Transverse colon (tissue), 4 donors: ENCODE measurements at places on chromosomes 6 and 20.
A peak's percentile ranks its signal among the peaks of the same experiment; 100 is the strongest.

DNA sequence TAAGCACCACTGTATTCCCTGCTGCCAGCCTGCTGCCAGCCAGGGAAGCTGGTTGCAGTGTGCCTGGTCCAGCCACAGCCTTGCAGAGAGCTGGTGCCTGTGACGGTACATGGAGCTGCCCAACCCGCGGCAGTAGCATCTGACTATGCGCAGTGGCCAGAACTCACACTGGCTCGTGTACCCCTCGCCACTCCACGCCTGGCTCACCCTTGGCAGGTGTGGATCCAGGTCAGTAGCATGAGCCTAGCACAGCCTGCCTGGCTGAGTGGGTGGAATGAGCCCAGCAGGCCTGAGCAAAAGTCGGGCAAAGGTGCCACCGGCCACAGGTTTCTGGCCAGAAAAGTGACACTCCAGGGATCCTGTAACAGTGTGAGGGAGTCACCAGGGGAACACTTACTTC is 361.7 kb upstream of the MAP3K7 start:
- no peaks in the 10 kb centered on the region for H3K36me3 ChIP-seq
- H3K27ac ChIP-seq: no peak overlapping the region
- DNase-seq: no peak
- H3K27me3 ChIP-seq: no peaks in the 10 kb centered on the region
- no peaks in the 10 kb centered on the region for H3K4me1 ChIP-seq
- H3K4me3 ChIP-seq: no peak overlapping the region

DNA sequence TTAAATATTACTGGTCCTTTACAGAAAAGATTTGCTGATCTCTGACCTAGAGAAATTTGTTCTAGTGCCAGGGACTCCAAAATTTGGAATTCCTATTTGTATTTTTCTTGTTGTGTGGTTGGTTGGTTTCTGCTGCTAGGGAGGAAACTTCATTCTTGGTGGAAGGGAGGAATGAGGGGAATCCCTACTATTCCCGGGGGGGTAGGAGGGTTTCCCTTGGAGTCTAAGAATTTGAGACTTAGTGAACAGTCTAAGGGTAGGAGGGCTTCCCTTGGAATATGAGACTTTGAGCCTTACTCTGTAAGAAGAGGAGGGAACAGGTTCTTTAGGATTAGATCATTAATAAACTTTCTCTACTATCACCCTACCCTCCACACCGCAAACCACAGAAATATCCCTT is 67.1 kb upstream of the ADGRF1 start:
- H3K27ac ChIP-seq: no peak overlapping the region
- no peak for DNase-seq

DNA sequence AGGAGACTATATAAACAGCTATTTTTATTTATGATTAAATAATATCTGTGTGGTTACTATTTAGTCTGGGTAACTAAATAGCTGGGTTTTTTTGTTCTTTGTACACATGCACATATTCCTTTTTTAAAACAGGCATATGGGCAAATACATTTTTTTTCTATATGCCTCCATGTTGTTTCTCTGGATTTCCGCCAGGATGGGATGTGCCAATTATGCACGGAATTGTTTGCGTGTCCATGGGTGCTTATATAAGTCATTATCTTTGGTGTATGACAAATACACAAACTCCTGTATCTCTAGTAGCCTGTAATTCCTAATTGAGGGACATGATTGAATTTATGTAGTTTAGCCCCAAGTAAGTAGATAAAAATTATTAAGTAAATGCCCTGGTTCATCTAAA is 226.9 kb downstream of the BCKDHB start:
- H3K27me3 ChIP-seq: no peaks in the 10 kb centered on the region
- no peak overlapping the region for H3K4me3 ChIP-seq
- DNase-seq: no peak

GRCh38 chr6:143570147-143570853 is 58.8 kb upstream of the FUCA2 start:
- H3K4me3 ChIP-seq: no peak overlapping the region
- H3K36me3 ChIP-seq: no peaks in the 10 kb centered on the region
- H3K27ac ChIP-seq: no peak overlapping the region

DNA sequence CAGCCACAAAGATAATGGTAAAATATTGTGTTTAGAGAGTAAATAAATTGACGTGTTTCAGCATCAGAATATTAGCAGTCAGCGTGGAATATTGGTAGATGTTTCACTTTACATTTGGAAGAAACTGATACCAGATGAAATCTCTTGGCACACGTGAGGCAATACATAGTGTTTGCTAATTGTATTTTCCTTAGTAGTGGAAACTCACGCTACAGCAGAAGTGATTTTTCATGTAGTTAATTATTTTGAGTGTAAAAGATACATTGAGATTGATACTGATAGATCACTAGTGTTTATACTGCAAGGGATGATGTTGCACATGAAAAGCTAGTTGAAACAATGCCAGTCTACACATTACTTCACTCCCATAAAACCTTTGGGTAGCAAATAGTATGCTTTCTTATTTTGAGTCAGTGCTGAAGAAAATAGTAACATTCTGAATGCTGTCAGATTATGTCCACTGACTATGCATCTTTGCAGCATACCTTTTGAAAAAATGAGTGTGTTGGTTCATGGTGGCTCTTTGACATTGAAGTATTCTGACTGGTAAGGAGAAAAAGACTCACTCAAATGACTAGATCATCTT is 59.3 kb downstream of the CD2AP start:
- no peaks in the 10 kb centered on the region for H3K27me3 ChIP-seq
- peaks cover 24% of the 10 kb centered on the region for H3K36me3 ChIP-seq
- no peak overlapping the region for H3K27ac ChIP-seq
- H3K4me3 ChIP-seq: no peak overlapping the region
- DNase-seq: no peak

- no peaks in the 10 kb centered on the region for H3K36me3 ChIP-seq
- H3K4me1 ChIP-seq: peaks cover 5% of the 10 kb centered on the region
- H3K27me3 ChIP-seq: no peaks in the 10 kb centered on the region
- H3K27ac ChIP-seq: no peak overlapping the region
- DNase-seq: no peak
- no peak overlapping the region for H3K4me3 ChIP-seq
Observed at GRCh38 chr20:50336661-50337060, 146.0 kb downstream of the CEBPB start.

- no peaks in the 10 kb centered on the region for H3K27me3 ChIP-seq
- H3K4me1 ChIP-seq: no peaks in the 10 kb centered on the region
- no peak for DNase-seq
- H3K4me3 ChIP-seq: no peak overlapping the region
- H3K27ac ChIP-seq: no peak overlapping the region
Observed at GRCh38 chr20:54620611-54621010, 145.2 kb downstream of the DOK5 start.

DNA sequence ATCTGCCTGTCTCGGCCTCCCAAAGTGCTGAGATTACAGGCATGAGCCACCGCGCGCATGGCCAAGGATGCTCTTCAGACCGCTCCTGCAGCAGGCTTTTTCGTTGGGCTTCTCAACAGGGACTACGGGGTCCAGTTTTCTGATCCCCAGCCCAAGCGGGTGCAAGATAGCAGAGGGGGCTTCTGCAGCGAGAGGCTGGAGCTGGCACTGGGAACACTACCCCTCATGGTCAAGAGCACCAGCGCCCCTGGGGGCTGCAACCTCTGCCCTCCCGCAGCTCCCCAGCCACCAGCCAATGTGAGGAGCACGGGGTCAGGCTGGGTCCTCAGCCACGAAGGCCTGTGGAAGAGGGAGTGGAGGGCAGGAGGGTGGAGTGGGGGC is 6.0 kb downstream of the CTSZ start:
- no peak for DNase-seq
- no peaks in the 10 kb centered on the region for H3K27me3 ChIP-seq
- H3K36me3 ChIP-seq: no peaks in the 10 kb centered on the region
- H3K4me1 ChIP-seq: peaks cover 22% of the 10 kb centered on the region
- H3K4me3 ChIP-seq: no peak overlapping the region

DNA sequence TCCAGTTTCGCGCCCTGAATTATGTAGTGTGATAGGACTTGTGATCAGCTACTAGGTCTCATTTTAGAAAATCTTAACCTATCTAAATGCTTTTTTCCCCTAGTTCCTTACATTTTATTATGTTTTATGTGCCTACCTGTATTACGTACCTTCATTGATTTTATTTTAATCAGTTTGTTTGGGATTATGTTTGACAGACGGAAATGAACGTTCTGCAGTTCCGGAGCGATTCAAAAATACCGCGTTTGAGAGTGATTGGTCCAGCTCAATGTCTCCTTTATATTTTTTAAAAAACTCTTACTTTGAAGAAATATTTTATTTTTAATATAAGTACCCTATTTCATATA is 114.3 kb upstream of the BTN3A2 start:
- H3K4me3 ChIP-seq: peak overlapping the region; percentile 13
- DNase-seq: peak; percentile 50
- H3K27me3 ChIP-seq: peaks cover 37% of the 10 kb centered on the region
- H3K27ac ChIP-seq: peak overlapping the region; percentile 90
- H3K4me1 ChIP-seq: peaks cover 16% of the 10 kb centered on the region

- H3K4me1 ChIP-seq: peaks cover 3% of the 10 kb centered on the region
- no peak overlapping the region for H3K27ac ChIP-seq
- no peaks in the 10 kb centered on the region for H3K27me3 ChIP-seq
- no peaks in the 10 kb centered on the region for H3K36me3 ChIP-seq
Observed at GRCh38 chr20:19522071-19522801, 235.8 kb upstream of the RIN2 start.

DNA sequence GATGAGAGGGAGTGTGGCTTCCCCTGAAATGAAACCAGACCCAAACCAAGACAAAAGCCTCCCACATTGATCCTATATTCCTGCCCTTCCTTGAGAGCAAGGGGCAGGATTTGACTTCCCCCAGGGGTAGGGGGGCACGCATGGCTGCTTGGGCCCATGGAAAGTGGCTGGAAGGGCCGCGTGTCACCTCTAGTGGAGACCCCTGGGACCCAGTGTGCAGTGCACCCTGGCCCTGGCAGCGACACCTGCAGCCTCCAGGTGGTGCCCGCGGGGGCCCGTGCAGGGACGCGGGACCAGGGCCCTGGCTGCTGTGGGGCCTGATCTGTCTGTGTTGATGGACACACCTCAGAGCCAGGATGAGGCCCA is 18.0 kb upstream of the SLCO4A1 start:
- H3K27me3 ChIP-seq: no peaks in the 10 kb centered on the region
- H3K36me3 ChIP-seq: no peaks in the 10 kb centered on the region
- H3K27ac ChIP-seq: peak overlapping the region; percentile 94
- peak; percentile 78 for DNase-seq

DNA sequence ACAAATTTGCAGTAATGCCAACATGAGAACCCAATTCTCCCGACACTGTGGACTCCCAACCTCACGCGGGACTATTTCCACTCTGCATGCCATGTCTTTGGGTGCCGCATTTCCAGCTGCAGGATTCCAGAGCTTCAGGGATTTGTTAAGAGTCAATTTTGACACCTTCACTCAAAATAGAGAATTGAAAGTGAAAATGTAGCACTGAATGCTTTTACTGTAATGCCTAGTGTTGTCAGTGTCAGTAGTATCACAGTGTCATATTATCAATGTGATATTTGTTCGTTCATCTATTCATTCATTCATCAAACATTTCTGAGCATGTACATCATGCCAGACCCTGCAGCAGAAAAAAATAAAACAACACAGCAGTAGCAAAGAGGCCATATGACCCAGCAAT is 13.4 kb upstream of the FAM50B start:
- H3K4me1 ChIP-seq: no peaks in the 10 kb centered on the region
- DNase-seq: no peak
- no peaks in the 10 kb centered on the region for H3K27me3 ChIP-seq
- H3K36me3 ChIP-seq: no peaks in the 10 kb centered on the region
- H3K27ac ChIP-seq: no peak overlapping the region

DNA sequence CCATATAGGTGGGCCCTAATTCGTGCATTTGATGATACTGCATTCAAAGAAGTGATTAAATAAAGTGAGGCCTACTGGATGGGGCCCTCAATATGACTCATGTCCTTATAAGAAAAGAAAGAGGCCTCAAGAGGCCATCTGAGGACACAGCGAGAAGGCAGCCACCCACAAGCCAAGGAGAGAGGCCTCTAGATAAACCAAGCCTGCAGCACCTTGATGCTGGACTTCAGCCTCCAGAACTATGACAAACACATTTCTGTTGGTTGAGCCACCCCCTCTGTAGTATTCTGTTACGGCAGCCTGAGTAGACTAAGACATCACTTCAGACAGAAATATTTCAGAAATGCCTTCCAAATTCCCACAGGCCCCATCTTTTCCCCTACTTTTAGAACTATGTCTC is 82.5 kb upstream of the PLEKHG1 start:
- H3K4me3 ChIP-seq: no peak overlapping the region
- H3K27me3 ChIP-seq: no peaks in the 10 kb centered on the region
- DNase-seq: no peak
- no peak overlapping the region for H3K27ac ChIP-seq
- no peaks in the 10 kb centered on the region for H3K36me3 ChIP-seq

GRCh38 chr6:28243946-28244345 is 8.1 kb downstream of the ZKSCAN4 start:
- H3K27ac ChIP-seq: no peak overlapping the region
- no peak overlapping the region for H3K4me3 ChIP-seq
- no peaks in the 10 kb centered on the region for H3K36me3 ChIP-seq
- no peak for DNase-seq
- H3K4me1 ChIP-seq: no peaks in the 10 kb centered on the region

GRCh38 chr6:9225441-9225871 is 790.1 kb upstream of the SLC35B3 start:
- no peak for DNase-seq
- no peak overlapping the region for H3K4me3 ChIP-seq
- H3K27me3 ChIP-seq: no peaks in the 10 kb centered on the region
- no peaks in the 10 kb centered on the region for H3K36me3 ChIP-seq
- no peaks in the 10 kb centered on the region for H3K4me1 ChIP-seq
- no peak overlapping the region for H3K27ac ChIP-seq

DNA sequence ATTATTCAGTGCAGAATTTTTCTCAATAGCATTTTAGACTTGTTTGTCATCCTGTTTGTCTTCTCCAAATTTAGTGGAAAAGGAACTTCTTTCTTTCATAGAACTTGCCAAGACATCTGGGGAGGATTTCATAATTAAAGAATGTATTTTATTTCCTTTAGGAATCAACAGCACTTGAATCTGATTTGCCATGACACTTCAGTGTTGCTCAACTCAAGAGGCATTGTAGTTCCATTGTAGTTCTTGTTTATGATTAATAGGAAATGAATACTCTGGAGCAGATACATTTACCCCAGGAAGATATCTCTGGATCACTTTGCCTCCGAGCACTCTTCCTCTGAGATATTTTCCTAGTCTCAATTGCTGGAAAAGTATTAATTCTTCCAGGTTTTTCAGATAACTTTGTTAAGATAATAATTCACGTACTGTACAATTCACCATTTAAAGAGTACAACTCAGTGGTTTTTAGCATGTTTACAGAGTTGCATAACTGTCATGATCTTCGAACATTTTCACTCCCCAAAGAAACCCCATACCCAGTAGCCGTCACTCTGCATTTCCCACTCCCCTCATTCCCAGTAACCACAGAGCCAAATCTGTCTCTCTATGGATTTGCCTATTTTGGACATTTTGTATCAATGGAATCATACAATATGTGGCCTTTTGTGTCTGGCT is 29.7 kb downstream of the AKAP12 start:
- DNase-seq: no peak
- peak overlapping the region; percentile 6 for H3K27ac ChIP-seq
- no peaks in the 10 kb centered on the region for H3K27me3 ChIP-seq
